ENCODE measurements at places on chromosomes 1 and 21.

DNA sequence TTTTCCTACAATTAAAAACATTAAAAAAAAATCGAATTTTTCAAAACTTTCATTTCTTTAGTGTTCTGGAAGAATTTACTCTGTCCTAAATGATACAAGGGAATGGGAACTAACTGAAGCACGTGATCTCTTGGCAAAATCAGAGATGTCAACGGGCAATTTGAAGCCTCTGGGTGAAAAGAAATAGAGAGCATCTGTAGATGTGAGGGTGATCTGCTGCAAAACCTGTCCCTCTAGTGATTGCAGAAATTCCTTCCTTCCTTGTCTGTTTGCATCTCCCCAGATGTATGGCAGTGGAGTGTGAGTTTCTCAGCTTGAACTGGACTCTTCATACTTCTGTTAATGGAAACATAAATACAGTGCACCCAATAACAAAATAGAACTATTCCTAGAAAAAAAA is 100.5 kb upstream of the S1PR1 start:
- DNase-seq: no peak

- no peak for DNase-seq
Observed at GRCh38 chr21:34887105-34887442, 162.0 kb downstream of the RUNX1 start.

DNA sequence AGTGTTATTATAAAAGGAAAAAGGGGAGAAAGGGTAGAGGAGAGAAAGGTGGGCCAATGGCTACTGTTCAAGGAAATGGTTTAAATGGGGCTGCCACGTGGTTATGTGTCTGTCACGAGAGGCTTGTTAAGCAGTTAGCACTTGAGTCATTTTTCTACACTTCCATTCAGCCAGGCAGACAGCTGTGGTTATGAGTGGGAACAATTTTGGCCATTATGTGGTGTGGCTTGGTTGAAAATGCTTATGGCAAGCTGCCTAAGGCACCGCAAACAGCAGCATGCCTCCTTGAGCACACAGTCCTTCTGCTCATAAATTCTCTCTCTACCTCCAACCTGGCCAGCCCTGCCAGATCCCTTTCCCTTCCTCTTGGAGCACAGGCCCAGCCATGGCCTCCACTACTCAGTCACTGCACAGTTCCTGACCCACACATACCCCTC is 3.2 kb upstream of the SRM start:
- peak; percentile 9 for DNase-seq

DNA sequence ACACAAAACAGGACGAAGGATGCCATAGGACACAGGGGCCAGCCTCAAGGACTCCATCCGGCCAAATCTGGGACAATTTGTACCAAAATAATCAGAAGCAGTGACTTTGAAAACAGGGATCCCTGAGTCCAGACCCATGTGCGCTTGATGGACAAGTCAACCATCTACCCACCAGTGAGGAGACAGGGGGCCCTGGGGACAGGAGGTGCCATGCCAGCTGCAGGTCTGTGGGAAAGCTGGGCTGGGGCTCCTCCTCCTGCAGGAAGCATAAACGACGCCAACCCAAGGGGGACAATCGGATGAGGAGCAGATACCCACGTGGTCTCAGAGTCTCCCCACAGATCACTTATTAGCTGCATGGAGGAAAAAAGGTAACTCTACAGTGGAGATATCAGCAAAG is 50.6 kb downstream of the NPHP4 start:
- DNase-seq: no peak

DNA sequence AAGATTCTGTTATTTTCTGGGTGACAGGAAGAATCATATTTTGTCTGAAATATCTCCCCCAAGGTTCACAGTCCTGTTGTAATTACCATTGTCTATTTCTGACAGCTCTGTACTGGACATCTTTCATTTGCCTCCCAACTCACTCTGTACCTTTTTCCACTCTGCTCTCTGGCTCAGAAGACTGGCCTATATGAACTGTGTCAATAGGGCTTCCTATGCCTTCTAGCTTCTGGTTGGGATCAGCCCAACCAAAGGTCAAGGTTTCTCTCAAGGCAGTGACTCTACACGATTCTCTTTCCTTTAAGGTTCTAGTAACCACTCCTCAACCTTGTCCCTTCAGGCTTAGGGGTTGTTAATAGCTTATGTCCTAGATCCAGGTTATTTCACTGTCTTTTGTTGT is 17.5 kb downstream of the KLHL12 start:
- no peak for DNase-seq
